Motor neuron (in vitro differentiated cells): ENCODE measurements at places on chromosomes 4 and X.
A peak's percentile ranks its signal among the peaks of the same experiment; 100 is the strongest.

- no peak for ATAC-seq
Measured at GRCh38 chr4:26765515-26765914, 95.1 kb upstream of the STIM2 start.

DNA sequence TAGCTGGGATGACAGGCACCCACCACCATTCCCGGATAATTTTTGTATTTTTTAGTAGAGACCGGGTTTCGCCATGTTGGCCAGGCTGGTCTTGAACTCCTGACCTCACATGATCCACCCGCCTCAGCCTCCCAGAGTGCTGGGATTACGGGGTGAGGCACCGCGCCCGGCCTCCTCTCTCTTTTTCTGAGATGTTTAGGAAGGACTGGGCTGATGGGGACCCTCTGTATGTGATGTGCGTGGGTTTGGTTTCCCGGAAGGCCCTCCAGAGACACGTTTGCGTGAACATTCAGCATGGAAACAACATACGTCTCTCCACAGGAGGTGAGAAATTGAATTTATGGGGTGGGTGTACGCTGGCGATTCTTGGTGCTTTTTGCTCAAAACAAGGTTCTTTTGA is 18.6 kb downstream of the SHOX start:
- ATAC-seq = no peak

DNA sequence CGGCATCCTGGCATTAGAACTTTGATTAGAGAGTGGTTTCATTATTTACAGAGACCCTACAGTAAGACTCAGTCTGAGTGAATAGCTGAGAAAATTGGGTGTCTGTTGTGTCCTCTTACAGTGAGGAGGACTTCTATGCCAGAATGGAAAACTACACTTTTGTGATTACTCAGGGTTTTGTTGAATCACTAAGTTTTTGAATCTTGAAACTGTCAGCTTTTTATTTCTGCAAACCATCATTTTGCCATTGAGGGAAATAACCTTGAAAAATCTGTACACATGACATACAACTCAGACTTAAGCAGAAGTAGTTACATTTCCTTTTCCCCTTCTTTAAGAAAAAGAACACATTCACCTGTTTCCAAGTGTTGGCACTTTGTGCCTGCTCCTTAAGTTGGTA is 117.6 kb upstream of the RASGEF1B start:
- ATAC-seq = no peak

DNA sequence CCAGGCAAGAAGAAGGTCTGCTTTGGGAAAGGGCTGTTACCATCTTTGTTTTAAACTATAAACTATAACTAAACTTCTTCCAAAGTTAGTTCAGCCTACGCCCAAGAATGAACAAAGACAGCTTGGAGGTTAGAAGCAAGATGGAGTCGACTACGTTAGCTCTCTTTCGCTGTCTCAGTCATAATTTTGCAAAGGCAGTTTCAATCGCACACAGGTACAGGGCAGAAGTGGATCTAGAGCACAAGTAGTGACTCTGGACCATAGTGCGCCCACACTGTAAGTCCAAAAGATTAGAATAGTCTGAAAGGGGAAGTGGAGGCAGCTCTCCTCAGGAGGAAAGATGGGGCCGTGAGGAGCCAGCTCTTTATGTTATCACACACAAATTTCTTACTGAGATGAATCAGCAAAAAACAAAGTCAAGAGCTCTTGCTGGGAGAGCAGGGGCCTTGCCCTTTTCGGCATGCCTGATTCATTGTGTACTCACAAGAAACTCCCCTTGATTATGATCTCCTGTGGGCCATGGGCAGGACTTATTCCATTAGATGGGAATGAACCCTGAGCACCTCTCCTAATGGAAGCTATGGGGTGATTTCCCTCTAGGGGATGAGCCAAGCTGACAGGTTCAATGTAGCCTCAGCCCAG is 58.6 kb downstream of the FUNDC1 start:
- no peak for ATAC-seq

- ATAC-seq = no peak
Measured at GRCh38 chr4:167321299-167321698, 87.0 kb upstream of the SPOCK3 start.

- ATAC-seq = peak; percentile 29
Measured at GRCh38 chr4:174521800-174522182, 497 bp downstream of the HPGD start.

- no peak for ATAC-seq
Measured at GRCh38 chr4:174358829-174359228, 75.1 kb downstream of the CEP44 start.

- peak; percentile 59 for ATAC-seq
Measured at GRCh38 chrX:11050013-11050412, 61.1 kb upstream of the HCCS start.

- peak; percentile 0 for ATAC-seq
Measured at GRCh38 chr4:140152751-140153418, 1.1 kb downstream of the MAML3 start.

- ATAC-seq = no peak
Measured at GRCh38 chrX:23699636-23700194, 32.4 kb downstream of the PRDX4 start.

- ATAC-seq = no peak
Measured at GRCh38 chr4:4233610-4234009, 6.9 kb upstream of the OTOP1 start.

DNA sequence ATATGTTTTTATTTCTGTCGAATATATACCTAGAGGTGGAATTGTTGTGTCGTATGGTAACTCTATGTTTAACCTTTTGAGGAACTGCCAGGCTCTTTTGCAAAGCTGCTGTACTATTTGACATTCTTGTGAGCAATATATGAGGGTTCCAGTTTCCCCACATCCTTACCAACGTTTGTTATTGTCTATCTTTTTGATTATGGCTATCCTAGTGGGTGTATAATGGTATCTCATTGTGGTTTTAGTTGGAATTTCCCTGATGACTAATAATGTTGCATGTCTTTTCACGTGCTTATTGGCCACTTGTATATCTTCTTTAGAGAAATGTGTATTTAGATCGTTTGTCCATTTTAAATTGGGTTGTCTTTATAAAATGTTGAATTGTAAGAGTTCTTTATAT is 24.5 kb downstream of the REPS2 start:
- ATAC-seq = no peak

DNA sequence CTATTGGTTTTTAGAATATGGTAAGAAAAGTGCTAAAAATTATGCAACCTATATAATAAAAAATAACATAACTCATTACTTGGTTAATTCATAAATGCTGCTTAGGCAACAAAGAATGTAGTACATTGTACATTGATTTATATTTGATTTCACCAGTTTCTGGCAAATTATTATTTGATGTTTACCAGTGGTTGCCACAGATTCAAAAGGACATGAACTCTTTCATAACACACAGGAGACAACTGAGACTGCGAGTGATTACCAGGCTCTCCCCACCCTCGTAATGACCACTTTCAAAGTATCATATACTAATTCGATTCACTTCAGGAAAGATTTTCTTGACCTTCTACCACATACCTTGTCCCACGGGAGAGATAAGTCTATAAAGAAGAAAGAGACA is 158.5 kb downstream of the NR3C2 start:
- ATAC-seq = no peak

DNA sequence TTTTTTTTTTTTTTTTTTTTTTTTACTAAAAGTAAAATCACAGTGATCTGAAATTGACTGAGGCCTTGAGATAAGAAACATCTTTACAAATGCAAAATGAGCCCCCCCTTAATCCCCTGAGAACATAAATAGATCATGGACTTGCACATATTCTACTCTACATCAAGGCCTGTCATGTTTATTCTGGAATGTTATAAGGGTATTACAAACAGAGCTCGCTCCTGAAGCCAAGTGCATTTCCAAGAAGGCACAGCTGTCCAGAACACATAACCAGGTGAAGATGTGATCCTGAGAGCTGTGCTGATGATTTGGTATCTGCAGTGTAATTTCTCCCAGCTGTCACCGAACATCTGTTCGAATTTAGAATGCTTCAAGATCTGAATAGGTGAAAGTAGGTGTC is 384.5 kb downstream of the GPAT3 start:
- ATAC-seq = peak; percentile 65

DNA sequence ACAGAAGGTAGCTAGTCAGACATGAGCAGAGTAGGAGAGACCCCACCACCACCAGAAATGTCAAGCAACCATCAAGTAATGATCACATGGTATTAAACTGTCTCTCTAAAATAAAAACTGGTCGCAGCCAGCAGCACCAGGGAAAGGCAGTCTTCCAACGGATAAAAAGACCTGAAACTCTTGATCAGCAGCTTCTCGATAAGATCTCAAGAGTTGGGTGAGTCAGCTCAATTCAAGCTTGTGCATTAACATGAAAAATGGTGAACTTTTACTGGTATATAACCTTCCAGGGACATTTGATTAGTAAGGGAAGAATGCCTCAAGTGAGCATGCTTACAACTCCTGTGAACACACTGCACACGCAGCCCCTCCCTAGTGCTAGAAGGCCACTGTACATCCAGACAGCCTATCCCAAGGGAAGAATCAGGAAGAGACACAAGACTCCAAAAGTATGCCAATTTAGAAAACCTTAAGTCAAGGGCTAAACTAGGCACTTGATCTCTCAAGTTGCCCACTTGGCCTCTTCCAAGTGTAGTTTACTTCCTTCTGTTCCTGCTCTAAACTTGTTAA is 270.0 kb upstream of the GNPDA2 start:
- ATAC-seq = no peak

DNA sequence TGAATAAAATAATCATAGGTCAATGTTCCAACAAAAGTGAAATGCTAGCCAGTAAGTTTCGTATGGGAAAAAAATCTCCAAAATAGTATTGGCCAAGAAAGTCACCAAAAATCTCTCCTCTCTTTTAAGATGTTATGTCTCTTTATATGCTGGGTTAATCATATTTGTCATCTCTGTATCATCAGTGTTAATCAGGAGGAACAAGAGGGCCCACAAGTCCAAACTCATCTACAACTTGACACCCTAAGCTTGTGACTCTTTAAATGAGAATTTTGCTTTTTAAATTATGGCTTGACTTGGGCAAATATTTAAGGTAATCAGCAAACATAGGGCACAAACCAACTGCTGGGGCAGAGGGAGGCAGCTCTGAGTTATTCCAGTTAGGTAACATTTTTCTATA is 75.5 kb downstream of the AMMECR1 start:
- ATAC-seq = no peak

DNA sequence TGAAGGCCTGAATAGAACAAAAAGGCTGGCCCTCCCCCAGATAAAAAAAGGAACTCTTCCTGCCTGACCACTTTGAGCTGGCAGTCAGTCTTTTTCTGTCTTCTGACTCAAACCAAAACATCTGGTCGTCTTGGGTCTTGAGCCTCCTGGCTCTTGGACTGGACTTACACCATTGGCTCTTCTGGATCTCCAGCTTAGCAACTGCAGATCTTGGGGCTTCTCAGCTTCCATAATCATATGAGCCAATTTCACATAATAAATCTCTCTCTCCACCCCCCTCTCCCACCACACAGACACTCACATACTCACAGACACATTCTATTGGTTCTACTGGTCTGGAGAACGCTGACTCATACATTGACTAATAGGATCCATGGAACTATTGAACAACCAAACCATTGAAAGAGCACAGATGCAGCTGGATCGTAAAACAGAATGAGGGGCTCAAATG is 15.6 kb upstream of the CWH43 start:
- ATAC-seq = peak; percentile 34

DNA sequence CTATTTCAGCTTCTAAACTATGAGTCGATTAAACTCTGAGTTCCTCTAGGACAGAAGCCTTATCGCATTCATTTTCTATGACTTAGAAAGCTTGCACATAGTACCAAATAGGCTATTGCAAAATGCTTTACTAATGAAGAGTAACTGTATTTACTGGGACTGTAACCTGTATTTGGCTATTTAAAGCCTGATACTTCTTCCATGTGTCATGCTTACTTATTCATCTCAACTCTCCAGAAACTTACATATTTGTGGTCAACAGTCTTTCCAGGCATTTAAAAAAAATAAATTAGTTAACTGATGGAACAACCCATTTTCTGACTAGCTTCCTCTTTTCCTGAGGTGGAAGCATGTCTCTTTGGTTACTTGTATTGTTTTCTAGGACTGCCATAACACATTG is 467.9 kb downstream of the PCDH11X start:
- ATAC-seq = no peak

GRCh38 chr4:186560647-186561046 is 5.3 kb upstream of the MTNR1A start:
- no peak for ATAC-seq

DNA sequence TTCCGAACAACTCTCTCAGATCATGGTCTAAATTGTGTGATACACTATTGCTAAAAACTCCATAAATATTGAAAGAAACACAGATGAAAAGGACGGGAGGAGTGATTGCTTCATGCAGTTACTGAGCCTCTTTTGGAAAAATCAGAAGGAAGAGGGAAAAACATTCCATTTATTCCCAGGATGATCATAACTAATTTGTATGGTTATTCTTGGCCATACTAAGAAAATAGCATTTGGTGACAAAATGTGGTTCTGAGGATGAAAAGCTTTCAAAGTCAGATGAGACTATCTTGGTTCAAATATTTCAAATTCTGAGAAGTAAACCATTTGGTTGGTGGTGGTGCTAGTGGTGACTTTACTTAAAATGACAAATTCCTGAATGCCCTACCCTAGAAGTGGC is 305.4 kb upstream of the LDB2 start:
- no peak for ATAC-seq

DNA sequence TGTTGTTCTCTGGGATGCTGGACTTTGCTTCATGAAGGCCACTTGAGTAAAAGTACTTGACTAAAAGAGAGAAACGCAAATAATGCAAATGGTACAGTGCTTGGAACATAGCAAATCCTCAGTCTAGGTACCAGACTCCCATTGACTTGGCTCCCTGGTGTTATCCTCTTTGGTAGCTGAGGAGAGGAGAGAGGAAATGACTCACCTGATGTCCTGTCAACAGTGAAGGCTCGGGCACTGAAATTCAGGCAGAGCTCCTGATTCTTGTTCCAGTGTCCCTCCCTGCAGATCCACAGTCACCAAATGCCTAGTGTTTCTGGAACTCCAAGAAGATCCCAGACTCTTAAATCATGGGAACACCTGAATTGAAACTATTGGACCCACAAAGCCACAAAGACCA is 22.5 kb upstream of the TCEAL4 start:
- ATAC-seq = no peak

DNA sequence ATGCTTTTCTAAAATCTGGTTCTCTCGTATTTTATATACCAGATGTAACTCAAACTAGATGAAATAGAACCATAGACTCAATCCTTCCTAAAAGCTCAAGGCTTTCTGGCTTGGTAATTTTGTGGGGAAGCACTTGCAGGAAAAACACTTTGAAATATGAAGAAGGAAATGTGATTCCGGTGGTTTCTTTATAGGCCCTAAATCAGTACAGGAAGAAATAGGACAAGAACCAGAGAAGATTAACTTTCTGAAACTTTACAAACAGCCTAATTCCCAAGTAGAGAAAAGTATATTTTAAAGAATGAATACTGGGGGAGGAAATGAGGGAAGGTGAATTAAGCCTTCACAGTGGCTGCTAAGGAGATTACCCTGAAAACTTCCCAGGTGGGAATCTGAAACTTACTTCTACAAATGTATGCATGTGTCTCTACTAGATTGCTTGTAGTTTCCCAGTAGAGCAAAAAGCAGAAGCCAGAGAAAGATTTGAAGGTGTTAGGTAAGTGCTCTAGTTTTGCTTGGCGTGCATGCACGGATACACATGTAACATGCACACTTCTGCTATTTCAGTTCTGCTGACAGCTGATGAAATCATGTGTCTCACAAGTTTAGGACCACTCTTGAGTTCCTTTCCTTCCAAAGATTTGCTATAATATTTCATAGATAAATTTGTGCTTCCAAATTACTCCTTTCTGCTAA is 92.1 kb downstream of the AFF1 start:
- ATAC-seq = no peak
